ENCODE measurements at places on chromosomes 7 and 10.

DNA sequence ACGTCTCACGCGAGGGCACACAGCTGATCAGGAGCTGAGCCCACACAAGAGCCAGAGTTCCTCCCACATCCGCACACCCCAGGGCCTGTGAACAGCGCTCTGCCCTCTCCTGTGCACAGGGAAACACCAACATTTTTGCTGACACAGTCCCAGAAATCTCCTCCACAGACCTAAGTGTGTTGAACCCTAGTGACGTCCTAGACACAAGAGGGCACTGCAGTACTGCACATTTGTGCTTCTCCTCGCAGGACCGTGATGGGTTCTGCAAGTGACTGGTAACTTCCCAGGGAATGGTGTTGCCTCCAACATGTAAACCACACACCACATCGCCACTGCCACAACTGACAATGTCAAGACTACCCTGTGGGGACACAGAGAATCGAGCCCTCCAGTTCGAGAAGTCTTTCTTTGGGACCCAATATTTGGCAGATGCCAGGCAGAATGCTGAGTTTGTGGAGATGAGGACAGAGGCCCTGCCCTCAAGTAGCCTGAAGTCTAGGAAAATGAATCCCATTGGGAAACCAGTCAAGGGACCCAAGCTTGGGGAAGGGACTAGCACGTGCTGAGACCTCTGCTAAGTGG, 170.3 kb downstream of the PAXIP1 start:
- peak; percentile 41 for DNase-seq

- no peak for DNase-seq
Observed at GRCh38 chr10:60139798-60140566, 233.6 kb upstream of the CCDC6 start.

GRCh38 chr10:114706458-114707055, 48.5 kb upstream of the ABLIM1 start:
- DNase-seq = no peak

- DNase-seq = no peak
Observed at GRCh38 chr7:5517057-5517456, 93.4 kb upstream of the TNRC18 start.

- no peak for DNase-seq
Observed at GRCh38 chr7:45711161-45711490, 137.0 kb downstream of the ADCY1 start.

GRCh38 chr10:101759309-101760247, 16.3 kb downstream of the FGF8 start:
- DNase-seq = no peak

DNA sequence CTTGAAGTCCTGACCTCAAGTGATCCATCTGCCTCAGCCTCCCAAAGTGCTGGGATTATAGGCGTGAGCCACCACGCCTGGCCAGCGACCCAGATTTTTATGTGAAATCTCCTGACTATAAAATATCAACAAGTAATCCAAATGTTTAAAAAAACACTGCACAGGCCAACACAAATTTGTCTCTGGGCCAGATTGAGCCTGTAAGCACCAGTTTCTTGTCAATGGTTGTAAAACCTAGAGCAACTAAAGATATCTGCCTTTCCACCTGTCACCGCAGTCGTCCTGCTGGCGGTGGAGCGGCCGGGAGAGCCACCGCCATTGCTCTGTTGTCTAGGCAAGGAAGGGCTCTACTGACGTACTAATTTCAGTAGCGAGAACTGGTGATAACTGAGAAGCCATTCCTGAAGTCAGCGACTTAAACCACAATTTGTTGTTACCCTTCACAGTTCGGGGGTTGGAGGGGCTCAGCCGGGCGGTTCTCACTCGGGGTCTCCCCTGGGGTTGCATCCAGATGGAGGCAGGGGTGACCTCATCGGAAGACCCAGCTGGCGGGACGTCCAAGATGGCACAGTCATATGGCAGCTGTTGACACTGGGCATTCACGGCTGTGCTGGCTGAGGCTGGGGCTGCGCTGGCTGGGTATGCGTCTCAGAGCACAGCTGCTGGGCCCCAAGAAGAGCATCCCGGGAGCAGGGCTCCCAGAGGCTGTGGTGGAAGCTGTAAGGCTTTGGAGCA, 55.2 kb upstream of the PDGFA start:
- no peak for DNase-seq

GRCh38 chr7:75991531-75992082, 2.8 kb downstream of the TMEM120A start:
- DNase-seq = no peak

GRCh38 chr7:78476851-78477405, 678.4 kb downstream of the PHTF2 start:
- no peak for DNase-seq

DNA sequence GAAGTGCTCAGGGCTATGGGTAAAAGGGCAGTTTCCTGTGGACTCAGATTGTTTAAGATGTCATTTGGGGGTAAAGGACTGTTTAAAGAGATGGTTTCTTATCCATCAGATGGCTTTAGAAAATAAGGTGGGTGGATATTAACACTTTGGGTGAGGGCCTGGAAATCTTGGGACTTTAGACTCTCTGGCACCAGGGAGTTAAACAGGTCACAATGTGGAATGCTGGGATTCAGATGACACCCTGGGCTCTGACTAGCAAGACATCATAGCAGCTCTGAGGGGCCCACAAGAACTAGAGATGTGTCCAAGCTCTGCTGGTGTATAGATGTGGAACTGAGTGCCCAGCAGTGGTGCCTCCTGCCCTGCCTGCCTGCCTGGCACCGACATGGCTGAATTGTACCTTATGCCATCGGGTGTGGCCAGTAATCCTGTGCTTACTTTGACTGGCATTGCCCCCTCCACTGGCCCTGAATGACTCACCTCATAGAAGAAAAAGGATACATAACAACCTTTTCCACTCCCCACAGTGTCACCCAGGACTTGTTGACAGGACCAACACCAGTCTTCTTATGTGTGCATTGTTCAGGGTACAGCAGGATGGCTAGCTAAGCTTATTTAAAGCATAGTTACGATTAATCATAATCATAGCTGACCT, 100.0 kb upstream of the PRR15 start:
- DNase-seq = no peak

GRCh38 chr7:30851651-30852307, 59.9 kb upstream of the AQP1 start:
- no peak for DNase-seq

DNA sequence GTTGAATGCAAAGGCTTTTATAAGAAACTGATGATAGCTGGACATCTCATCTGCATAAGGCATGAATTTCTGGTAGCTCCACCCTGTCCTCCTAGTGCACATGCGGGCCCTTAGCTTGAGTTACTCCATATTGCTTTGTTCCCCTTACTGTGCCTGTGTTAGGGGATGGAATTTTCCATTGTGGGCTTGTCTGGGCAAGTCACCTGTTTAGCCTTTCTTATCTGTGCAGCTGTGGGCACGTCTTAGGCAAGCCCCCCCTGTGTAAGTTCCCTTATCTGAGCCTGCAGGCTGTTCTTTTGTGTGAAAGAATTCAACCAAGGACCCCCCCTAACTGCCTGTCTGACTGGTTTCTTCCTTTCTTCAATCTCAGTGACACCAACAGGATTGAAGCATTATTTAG, 14.5 kb upstream of the CROT start:
- DNase-seq = no peak

- peak; percentile 24 for DNase-seq
Observed at GRCh38 chr10:75542084-75542483, 110.7 kb downstream of the LRMDA start.

DNA sequence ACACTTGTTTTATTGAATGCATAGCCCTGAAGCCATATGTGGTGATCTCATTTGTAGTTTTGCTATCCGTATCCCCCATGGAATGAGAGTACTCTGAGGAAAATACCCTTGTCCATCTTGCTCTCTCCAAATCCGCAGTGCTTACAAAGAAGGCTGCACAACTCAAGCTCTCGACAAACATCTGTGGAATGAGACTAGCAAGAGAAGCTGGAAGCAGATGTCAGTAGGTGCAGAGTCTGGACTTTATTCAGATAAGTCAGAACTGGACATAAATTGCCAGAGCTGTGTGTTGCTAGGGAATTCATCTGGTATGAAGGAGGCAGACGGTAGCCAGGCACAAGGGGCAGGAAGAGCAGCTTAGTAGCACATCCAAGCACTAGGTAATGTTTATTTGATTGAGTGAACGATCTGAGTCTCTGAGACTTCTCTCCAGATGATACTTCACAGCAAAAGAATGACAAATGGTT, 1046.2 kb downstream of the XPNPEP1 start:
- DNase-seq = no peak
